ENCODE measurements at places on chromosomes 5 and 9.

GRCh38 chr5:50965654-50966375 lies 299.4 kb downstream of the PARP8 start:
- no peak for ATAC-seq

GRCh38 chr9:133050142-133050541 lies 11.6 kb upstream of the CEL start:
- ATAC-seq: no peak

GRCh38 chr9:124099860-124100259 lies 88.3 kb downstream of the LHX2 start:
- ATAC-seq: no peak

DNA sequence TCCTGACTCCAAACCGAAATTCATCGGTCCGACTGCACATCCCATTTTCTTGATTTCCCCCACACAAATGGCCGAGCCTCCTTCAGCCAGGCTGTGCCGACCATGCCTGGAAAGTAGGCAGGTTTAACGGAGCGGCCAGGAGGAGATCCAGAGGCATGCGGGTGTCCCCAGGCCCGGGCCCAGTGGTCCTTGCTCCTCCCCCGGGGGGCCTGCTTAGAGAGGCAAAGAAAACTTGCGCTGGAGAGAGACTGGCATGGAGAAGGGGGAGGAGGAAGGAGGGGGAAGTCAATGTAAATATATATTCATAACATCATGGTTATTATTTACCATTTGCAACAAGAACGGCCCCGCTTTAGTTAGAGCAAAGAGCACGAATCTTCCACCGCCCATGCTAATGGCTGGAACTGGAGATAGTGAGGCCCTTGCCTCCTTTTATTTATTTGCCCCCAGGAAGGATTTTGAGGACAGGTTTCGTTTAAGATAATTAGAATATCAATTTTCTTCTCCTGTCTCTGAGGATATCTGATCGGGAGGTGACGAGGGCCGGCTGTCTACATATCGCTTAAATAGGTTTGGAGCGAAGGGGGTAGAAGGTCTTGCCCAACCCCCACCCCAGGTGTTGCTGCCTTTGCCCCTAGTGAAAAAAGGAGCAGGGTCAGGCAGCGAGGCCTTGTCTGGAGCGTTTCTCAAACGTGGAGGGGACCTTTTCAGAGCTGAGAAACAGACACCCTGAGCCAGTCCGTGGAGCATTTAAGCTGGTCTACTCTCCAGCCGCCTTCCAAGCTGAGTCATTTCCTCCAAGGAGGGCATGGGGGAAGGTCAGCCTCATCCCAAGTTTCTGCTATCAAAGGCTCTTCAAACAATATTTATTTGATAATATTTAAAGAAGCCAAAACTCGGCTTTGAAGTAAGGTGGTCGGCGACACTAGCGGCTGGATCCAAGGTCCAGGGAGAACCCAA lies 2.5 kb downstream of the BARHL1 start:
- ATAC-seq: no peak

GRCh38 chr9:34098307-34098706 lies 28.2 kb downstream of the DCAF12 start:
- ATAC-seq: no peak

DNA sequence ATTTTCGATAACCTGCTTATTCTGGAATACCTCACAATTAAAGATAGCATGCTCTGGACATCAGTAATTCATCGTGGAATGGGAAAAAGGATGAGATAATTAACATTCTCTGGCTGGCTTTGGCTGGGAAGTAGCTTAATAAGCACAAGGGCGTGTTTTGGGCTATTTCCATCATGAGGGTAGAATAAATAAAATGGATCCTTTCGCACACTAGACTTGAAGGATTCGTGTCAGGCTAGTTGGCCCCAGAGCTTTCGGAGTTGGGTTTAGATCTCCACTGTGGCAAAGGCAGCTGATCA lies 151.2 kb upstream of the ADRA1B start:
- no peak for ATAC-seq

DNA sequence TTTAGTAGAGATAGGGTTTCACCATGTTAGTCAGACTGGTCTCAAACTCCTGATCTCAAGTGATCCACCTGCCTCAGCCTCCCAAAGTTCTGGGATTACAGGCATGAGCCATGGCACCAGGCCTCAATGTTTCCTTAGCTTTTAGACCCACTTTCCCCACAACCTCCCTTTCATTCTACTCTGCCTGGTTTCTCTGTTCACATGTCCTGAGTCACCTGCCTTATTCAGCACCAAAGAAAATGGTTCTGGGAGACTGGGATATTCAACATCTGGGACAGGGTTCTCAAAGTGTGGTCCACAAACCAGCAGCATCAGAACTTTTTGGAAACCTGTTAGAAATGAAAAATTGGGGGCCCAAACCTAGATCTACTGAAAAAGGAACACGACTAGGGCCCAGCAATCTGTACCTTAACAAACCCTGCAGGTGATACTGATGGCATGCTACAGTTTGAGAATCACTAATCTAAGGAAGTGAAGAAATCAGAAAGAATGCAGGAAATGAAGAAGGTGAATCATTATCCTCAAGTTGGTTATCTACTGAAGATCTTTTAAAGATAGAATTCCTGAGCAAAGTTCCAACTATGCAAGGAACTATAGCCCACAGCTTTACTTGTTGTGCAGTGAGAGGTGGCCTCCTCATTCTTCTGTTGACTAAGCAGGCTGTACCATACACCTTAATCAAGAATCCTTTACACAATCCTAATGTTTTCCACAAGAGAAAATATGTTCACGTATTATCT lies 51.8 kb upstream of the CTNNAL1 start:
- no peak for ATAC-seq
